Left hindlimb (tissue), 1 donor: ENCODE measurements at places on chromosomes 1 and 21.

- no peak for DNase-seq
These were observed 67.1 kb downstream of the SH3BGR start for GRCh38 chr21:39518847-39519210.

- DNase-seq: no peak
These were observed 344.1 kb upstream of the GREM2 start for GRCh38 chr1:240956020-240956419.

GRCh38 chr1:243623841-243624240, 226.2 kb downstream of the AKT3 start:
- DNase-seq: no peak

GRCh38 chr1:17732475-17732874, 22.7 kb upstream of the ACTL8 start:
- no peak for DNase-seq

DNA sequence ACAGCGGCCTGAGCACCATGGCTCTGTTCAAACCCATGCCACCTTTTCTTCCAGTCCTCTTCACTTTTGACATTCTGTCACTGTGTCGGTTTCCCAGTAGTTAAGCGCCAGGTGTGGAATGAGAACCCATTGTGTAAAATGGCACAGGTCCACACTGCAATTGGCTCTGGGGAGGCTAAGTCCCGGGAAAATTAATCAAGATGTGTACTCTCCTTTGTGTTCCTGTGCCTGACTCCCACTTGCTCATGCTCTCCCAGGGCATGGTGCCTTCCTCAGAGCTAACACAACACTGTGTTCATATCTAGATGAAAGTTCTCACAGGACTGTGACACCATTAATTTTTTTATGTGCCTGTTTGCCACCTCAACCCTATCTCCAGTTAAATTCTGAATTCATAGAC, 59.0 kb upstream of the BTG3 start:
- DNase-seq: no peak

- DNase-seq: no peak
These were observed 256.5 kb downstream of the PAPPA2 start for GRCh38 chr1:176719447-176719846.

DNA sequence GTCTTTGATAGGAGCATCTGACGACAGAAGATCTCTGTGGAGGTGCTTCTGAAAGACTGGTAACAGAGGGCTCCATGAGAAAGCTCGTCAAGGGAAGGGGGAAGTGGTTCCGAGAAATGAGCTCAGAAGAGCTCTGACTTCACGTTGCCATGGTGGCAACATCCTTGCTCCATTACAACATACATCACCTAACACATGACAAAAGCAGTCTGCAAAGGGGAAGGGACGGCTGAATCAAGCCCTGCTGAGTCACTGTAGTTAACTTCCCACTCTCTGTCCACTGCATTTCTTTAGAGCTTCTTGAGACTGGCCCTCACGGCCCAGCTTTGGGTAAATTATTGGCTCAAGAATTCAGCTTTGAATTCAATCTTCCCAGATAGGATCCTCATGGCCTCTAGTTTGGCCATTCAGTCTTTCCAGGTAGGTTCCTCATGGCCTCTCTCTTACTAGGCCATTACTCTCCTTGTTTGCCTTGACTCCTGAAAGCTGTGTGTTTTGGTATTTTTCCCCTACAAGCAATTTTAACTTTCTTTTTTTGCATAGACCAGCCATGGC, 88.0 kb upstream of the ZNF648 start:
- no peak for DNase-seq

- peak; percentile 77 for DNase-seq
These were observed 60.5 kb downstream of the TAS1R2 start for GRCh38 chr1:18798946-18799345.

- no peak for DNase-seq
These were observed 240.2 kb upstream of the LYPLAL1 start for GRCh38 chr1:218933513-218933912.

- DNase-seq: no peak
These were observed 55.4 kb downstream of the EPRS1 start for GRCh38 chr1:219990782-219991510.

DNA sequence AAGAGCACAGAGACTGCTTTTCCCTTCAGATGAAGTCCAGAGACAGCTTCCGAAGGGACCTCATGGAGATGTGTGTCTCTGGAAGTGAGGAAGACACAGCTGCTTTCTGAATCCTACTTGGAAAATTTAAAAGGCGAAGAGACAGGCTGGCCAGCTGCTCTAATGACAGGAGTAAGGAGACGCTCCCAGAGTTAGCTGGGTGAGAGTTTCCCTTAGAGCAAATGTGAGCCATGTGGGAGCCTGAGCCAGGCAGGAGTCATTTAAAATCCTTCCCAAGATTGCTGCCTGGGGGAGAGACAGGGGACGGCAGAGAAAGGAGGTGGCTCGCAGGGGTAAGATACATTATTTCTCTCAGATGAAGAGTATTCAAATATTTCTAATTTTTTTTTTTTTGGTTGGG, 53.1 kb downstream of the ZNF326 start:
- no peak for DNase-seq

GRCh38 chr1:48697066-48697707, 79.5 kb downstream of the BEND5 start:
- DNase-seq: peak; percentile 51

DNA sequence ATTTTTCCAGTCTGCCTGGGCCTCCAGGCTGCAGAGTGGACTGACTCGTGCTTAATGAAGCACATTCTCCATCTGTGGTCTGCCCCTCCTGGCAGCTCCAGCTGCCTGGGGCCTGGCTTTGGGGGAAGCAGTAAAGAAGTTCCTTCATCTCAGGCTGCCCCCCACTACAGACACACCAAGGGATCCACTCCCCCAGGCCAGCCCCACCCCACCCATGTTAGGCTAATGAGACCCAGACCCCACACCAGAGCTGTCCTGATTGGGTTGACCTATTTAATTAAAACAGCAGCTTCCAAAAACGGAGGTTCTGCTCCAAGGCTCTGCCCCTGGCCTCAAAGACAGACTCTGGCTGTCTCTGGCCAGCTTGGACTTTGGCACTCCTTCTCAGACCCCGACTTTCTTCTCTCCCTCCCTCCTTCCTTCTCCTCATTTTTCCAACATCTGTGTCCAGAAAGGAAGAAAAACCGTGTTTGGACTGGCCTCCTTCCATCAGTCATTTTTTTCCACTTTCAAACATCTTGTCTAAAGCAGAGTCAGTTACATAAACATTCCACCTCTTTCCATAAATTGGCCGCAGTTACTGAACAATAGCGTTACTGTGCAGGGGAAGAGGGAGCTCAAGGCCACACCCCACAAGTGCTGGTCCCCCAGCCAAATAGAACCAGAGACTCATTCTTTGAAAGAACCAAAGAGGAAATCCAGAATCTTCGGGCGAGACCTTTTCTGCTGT, 29.7 kb downstream of the SERTAD4 start:
- DNase-seq: peak; percentile 92

DNA sequence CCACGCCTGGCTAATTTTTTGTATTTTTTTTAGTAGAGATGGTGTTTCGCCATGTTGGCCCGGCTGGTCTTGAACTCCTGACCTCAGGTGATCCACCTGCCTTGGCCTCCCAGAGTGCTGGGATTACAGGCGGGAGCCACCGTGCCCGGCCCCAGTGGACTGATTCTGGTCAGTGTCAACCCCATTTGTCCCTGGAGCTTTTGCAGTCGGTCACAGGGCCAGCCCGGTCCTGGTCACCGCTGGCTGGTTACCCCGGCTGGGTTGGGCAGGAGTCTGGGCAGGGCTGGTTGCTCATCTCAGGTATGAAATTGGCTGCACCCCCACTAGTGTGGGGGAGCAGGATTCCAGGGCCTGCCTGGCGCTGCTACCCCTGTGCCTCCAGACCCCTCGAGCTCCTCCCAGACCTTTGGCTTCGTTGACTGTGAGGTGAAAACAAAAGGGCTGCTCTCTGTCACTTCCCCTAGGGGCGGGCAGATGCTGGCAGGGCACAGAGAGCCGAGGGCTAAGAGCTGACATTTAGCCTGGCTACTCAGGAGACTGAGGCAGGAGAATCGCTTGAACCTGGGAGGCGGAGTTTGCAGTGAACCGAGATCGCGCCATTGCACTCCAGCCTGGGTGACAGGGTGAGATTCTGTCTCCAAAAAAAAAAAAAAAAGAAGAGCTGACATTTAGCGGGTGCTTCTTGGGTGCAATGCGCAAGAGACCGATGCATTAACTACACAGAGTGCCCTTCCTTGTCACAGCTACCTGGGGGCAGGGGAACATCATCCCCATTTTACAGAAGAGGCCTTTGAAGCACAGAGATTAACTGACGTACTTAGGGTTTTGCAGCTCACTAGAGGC, 10.6 kb downstream of the TNFRSF1B start:
- DNase-seq: no peak

DNA sequence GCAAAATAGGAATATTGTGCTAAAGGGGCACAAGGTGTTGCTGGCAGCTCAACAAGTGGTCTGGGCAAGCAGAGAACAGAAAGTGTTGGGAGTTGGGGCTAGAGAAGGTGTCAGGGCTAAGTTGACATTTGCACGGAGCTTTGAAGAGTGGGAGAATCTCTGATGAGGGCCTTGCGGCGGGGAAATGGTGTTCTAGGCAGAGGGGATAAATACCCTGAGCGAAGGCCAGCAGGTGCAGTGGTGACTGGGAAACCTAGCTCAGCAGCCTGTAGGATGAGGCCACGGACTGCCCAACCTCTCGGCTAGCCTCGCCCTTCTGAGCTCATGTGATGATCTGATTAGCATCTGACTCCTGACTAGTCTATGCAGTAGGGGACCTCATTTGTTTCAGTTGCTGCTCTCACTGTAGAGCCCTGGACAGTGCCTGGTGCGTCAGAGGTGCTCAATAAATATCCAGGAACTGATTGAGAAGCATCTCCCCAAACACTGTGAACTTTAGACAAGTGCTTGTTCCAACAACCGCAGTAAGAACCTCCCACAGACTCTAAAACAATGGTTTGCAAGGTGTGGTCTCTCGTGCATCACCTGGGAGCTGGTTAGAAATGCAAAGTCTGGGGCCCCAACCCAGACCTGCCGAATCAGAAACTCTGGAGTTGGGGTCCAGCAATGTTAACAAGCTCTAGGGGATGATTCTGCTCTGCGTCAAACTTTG, 1.0 kb upstream of the FOXO6 start:
- DNase-seq: no peak

DNA sequence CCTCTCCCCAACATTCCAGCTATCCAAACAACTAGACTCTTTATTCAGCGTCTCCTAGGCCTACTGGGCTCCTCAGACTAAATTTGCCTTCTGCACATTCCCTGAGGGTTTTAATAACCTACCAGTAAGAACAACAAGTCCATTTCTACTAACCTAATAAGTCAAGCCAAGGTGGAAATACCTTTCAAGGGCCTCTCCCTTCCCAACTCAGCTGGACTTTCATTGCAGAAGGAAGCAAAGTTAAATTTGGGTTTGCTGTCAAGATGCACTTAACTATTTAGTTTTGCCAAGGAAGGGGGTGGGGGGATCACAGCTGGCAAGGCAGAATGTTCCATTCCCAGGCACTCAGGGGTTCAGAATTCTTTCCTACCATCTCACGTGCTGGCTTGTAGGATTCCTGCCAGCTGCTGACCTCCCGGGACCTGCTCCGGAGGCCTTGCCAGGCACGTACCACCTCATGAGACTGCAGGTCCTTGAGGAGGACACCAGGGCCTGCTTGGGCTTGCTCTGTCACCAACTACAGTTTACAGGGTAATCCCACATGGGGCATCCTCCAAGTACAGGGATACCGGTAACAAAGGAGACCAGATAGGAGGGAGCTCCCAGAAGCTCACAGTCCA, 29.8 kb downstream of the SLC30A1 start:
- no peak for DNase-seq

DNA sequence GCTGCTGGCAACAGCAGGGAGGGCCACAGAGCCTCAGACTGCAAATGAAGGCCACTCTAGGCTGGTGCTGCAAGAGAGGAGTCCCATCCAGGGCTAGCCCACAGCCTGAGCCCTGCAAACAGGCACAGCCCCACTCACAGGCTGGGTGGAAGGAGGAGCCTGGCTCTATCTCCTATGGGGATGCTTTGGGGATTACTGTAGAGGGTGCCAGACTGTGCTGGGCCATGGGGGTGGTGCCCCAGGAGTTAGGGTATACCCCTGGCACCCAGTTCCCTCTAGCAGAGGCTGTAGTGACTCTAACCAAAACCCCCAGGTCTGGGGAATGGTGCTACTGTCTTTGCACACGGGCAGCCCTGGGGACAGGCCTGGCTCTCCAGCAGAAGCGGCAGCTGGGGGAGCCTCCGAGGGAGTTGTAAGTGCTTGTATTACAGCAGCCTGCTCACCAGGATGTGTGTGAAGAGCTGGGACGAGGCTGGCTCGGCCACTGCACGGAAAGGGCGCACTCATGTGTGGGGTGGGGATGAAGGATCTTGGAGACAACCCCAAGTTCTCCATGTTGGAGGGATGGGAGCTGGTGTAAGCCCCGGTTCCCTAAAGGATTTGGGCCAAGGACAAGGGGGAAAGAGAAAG, 23.4 kb upstream of the EVA1B start:
- DNase-seq: no peak

GRCh38 chr1:11749203-11749689, 12.7 kb upstream of the C1orf167 start:
- no peak for DNase-seq

DNA sequence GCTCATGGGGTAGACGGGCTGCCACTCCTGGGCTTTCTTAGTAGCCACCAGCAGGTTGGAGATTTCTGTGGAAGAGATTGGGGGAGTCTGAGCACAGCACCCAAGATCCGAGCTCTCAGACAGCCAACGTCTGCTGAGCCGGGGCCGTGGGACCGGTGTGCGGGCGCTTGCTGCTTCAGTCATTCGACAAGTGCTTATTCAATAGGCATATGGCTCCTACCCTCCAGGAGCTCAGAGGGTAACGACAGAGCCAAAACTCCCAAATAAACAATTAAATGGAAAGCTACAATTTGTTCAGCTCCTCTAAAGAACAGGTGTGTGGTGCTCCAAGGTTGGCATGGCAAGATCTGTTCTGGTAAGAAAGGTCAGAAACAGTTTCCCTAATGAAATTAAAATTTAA, 106.0 kb downstream of the RAVER2 start:
- DNase-seq: no peak

DNA sequence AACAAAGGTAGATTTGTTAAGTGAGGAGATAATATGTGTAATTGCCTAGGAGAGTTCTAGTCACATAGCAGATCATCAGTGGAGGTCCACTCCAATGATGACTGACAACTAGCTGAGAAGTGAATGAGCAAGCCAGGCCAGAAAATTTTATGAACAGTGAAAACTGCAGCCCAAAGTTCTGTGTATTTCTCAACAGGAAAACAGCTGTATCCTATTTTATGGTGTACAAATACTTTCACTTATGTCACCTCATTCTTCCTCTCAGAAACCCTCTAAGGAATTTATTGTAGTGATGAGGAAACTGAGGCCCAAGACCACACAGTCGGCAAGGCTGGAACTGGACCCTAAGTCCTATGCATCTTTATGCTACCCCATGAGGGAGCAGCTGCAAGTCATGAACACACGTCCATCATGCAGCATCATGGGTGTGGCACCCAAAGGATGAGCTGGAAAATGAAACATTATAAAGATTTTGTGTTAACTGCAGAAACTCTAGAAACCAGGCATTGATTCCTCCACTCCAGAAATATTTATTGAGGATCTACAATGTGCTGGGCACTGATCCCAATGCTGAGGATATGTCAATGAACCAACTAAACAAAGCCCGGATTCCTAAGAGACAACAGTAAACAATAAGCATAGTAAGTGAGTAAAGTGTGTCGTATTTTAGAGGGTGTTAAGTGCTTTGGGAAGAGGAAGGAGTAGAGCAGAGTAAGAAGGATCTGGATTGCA, 99.5 kb upstream of the DUSP10 start:
- peak; percentile 45 for DNase-seq

GRCh38 chr1:102961549-102961948, 146.8 kb downstream of the COL11A1 start:
- DNase-seq: no peak

- peak; percentile 47 for DNase-seq
These were observed 29.1 kb upstream of the CAPZB start for GRCh38 chr1:19514391-19514831.
